Retinal pigment epithelial cell (primary cell): ENCODE measurements at places on chromosomes 5 and 9.
A peak's percentile ranks its signal among the peaks of the same experiment; 100 is the strongest.

GRCh38 chr9:1443450-1443849, 393.3 kb downstream of the DMRT2 start:
- DNase-seq, result no peak

- DNase-seq, result no peak
Measured at GRCh38 chr5:22053195-22053594, 799.9 kb downstream of the CDH12 start.

- no peak for DNase-seq
Measured at GRCh38 chr5:180180846-180181245, 28.2 kb downstream of the RASGEF1C start.

DNA sequence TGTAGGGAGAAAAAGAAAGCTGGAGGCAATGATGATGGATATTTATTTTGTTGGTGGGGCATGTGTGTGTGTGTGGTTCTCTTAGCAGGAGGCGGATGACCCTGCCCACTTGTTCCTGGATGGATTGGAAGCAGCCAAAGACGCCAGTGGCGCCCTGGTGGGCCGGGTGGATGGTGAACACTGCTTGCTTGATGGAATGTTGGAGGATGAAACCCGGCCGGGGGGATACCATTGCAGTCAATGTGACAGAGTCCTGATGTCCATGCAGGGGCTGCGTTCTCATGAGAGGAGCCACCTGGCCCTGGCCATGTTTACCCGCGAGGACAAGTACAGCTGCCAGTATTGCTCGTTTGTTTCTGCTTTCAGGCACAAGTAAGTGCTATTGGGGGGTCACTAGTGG, 69.2 kb downstream of the ZNF462 start:
- DNase-seq, result no peak

DNA sequence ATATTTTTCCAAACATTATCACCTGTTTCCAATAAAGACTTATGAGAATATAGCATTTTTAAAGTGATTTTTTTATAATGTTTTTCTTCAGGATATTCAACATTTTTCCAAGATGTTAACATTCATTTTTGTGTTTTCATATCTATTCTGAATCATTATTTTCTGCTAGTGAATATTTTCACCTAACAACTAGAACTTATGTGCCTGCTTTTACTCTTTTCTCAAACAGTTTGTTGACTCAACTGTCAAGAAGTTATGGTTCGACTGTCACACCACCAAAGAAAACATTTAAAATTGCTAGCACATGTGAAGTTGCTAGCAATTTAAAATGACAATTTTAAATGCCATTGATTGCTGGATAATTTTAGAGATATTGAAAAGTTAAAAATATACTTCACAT, 343.3 kb upstream of the CDH9 start:
- no peak for DNase-seq

GRCh38 chr9:113957821-113958341, 81.8 kb downstream of the ZNF618 start:
- DNase-seq, result peak; percentile 80

DNA sequence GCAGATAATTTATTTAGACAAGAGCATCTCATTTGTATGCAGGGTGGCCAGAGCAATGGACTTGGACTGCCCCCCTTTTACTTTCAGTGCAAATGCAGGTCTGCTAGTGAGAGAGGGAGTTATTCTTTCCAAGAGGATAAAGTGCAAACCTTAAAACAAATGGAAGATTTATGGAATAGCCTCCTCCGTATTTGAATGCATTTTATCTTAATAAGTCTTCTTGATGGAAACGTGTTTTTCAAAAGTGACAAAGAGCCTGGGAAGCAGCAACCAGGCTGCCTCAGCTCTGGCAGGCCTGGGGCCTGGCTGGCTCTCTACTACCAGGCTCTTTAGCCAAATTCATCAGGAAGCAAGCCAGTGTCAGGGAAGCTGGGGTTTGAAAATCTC, 6.8 kb downstream of the NR2F1 start:
- DNase-seq, result no peak

DNA sequence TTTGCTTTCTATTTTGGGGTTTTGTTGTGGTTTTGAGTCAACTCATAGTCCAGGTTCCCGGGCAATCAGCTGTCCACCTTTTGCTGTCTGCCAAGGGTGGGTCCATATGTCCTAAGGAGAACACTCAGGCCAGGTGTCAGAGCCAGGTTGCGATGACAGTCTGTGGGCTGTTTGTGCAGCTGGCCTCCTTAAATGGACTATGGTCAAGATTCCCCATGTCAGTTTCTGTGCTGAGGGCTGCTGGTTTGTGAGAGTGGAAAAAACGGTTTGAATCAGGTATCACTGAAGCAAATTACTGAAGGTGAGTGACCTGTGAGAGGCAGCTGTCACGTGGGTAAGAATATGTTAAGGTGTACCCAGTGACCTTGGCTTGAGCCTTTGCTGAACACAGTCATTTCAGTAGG, 33.0 kb downstream of the SNX30 start:
- DNase-seq, result no peak

- DNase-seq, result no peak
Measured at GRCh38 chr9:82333671-82334070, 345.1 kb downstream of the SPATA31D1 start.

- DNase-seq, result no peak
Measured at GRCh38 chr9:110750272-110750671, 81.7 kb downstream of the MUSK start.

GRCh38 chr5:160198841-160199409, 30.4 kb upstream of the FABP6 start:
- DNase-seq, result no peak

DNA sequence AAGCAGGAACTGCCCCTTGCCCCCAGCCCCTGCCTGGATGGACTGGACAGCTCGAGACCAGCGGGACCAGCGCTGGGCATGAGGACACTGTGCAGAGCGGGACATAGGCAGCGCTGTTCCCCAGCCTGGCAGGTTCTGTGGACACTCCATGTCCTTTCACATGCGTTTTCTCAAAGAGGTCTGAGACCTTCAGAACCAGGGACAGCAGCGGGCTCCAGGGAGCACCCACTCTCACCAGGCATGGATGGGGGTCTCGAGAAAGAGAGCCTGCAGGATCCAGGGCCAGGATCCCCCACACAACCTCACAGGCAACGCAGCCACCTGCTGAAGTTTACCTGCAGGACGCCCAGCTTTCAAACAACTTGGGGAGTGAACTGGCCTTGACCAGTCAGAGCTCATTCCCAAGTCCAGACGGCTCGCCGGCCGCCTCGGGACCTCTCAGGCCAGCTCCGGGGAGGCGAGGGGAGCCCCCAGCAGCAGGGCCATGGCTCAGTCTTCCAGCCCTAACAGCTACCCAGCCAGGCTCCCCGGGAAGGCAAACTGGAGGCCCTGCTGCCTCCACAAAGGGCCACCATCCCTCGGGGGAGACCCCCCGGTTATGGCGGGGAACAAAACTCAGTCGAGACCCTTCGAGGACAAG, 72.5 kb upstream of the SARDH start:
- no peak for DNase-seq

GRCh38 chr5:41735213-41735612, 135.0 kb downstream of the OXCT1 start:
- DNase-seq, result no peak

DNA sequence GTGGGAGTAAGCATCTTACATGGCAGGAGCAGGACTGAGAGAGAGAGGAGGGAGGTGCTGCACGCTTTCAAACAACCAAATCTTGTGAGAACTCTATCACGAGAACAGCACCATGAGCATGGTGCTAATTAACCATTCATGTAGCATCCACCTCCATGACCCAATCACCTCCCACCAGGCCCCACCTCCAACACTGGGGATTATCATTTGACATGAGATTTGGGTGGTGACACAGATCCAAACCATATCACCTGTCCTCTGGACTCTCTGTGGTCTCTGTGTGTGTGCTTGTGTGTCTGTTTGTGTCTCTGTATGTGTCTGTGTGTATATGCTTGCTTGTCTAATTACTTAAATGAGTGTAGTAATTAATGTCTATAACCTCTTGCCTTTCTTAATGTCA, 31.1 kb downstream of the SEC61B start:
- no peak for DNase-seq

- no peak for DNase-seq
Measured at GRCh38 chr9:4600368-4600767, 61.7 kb upstream of the PLPP6 start.

DNA sequence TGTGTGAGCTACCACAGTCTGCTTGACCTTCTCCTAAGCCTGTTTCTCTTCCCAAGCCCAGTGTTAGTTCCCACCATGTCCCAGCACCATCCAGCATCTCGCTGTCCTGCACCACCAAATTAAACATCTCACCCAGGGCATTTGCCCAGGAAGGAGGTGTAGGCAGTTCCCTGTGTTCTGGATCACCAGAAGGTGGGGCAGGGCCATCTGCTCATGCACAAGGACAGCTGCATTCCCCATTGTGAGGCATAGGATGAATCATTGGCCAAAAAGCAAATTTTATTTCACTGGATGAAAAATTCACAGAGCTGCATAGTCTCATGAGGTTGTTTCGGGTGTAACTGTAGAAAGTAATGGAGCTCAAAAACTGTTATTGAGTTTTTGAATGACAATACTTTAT, 89.5 kb upstream of the GRIA1 start:
- no peak for DNase-seq

GRCh38 chr9:132793606-132794580, 84.2 kb downstream of the AK8 start:
- DNase-seq, result no peak
